ENCODE measurements at places on chromosomes 1 and 21.
A peak's percentile ranks its signal among the peaks of the same experiment; 100 is the strongest.

DNA sequence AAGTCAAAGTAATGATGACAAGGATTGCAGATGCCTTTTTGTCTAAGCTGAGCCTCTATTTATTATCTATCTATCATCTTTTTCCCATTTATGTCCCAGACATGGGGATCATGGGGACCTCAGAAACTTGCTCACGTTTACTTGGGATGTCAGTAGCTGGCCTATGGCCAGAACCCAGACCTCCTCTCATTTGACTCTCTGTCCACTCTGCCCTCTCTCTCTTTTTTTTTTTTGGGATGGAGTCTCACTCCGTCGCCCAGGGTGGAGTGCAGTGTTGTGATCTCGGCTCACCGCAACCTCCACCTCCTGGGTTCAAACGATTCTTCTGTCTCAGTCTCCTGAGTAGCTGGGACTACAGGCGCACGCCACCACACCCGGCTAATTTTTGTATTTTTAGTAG lies 3.7 kb upstream of the ID3 start:
- DNase-seq = no peak

DNA sequence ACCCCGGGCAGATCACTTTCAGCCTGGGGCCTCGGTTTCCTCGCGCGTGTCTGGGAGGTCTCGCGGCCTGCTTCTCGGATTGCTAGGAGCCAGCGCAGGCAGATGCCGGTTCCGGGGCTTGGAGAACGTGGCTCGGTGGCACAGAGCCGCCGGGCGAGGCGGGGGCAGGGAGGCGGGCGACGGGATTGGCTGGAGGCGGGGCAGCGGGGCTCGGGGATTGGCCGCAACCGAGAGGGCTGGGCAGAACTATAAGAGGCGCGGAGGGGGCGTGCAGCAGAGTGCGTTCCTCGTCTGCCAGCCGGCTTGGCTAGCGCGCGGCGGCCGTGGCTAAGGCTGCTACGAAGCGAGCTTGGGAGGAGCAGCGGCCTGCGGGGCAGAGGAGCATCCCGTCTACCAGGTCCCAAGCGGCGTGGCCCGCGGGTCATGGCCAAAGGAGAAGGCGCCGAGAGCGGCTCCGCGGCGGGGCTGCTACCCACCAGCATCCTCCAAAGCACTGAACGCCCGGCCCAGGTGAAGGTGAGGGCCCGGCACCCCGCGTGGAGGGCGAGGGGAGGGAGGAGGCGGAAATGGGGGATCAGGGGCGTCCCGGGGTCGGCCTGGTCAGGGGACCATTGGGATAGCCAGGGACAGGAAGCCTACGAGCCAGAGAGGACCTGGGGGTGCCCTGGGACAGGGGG lies at the start of gene MFSD2A:
MFSD2A (plus strand) TSS at position 276 of the 677 bp plus-strand sequence; CDS start at position 424, 148 bp downstream.
- peak; percentile 96 for DNase-seq

- DNase-seq = peak; percentile 73
Measured at GRCh38 chr1:25952841-25953401, 44.9 kb downstream of the PAFAH2 start.

- DNase-seq = no peak
Measured at GRCh38 chr1:193538680-193539079, 352.3 kb upstream of the B3GALT2 start.

DNA sequence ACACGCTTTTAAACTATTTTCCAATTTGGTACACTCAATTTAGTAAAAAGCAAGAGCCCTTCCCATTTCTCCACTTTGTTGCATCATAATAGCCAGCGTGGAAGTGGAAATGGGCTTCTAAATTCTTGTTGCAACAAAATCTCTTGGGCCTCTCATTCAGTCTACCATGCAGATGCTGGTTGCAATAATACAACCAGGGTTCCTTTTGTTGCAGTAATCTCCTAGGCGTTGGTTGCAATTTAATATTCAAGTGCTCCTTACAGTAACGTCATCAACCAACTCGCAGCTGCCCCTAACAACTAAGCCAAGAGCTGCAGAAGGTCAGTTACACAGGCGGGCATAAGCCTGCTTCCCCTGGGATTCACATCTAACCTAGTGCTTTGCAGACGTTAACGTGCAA lies 2.7 kb upstream of the HDGF start:
- peak; percentile 14 for DNase-seq

GRCh38 chr1:154148807-154149206 lies 6.1 kb downstream of the NUP210L start:
- DNase-seq = no peak

DNA sequence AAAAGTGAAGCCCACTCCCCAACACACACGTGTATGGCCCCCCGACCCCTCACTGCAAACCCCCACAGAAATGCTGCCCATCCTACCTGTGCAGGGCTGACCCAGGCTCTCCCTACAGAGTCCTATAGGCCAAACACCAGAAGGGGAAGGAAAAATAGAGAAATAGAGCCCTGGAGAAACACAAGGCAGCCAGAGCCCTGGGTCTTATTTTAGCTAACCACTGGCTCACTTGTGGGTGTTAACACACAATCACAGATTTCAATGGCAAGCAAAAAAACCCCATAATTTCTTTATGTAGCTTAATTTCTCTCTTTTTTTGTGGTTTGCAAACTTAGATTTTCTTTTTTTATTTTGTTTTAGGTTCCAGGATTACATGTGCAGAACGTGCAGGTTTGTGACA lies 989 bp upstream of the PIGR start:
- no peak for DNase-seq

GRCh38 chr1:60598041-60598910 lies 484.1 kb upstream of the NFIA start:
- no peak for DNase-seq

GRCh38 chr1:213154056-213154685 lies 103.1 kb downstream of the RPS6KC1 start:
- no peak for DNase-seq

DNA sequence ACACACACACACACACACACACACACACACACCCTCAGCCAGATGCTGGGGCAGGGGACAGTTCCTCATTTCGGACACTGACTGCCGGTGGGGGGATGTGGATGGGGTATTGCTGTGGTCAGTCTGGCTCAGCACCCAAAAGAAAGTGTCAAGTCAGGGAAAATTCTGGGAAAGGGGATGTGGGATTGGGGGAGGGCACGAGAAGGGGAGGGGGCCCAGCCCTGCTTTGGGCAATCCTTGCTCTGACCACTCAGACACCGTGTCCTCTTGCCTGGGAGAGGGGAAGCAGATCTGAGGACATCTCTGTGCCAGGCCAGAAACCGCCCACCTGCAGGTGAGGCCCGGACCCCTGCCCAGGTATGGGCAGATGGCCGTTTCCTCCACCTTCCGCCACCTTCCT lies at the start of gene C1QC:
C1QC (plus strand) TSS at position 253 of the 400 bp plus-strand sequence. CDS start 391 bp downstream, outside the sequence.
- DNase-seq = peak; percentile 69

- no peak for DNase-seq
Measured at GRCh38 chr1:30331415-30332065, 391.8 kb downstream of the MATN1 start.

GRCh38 chr1:205936311-205936710 lies 6.9 kb downstream of the SLC26A9 start:
- DNase-seq = no peak

DNA sequence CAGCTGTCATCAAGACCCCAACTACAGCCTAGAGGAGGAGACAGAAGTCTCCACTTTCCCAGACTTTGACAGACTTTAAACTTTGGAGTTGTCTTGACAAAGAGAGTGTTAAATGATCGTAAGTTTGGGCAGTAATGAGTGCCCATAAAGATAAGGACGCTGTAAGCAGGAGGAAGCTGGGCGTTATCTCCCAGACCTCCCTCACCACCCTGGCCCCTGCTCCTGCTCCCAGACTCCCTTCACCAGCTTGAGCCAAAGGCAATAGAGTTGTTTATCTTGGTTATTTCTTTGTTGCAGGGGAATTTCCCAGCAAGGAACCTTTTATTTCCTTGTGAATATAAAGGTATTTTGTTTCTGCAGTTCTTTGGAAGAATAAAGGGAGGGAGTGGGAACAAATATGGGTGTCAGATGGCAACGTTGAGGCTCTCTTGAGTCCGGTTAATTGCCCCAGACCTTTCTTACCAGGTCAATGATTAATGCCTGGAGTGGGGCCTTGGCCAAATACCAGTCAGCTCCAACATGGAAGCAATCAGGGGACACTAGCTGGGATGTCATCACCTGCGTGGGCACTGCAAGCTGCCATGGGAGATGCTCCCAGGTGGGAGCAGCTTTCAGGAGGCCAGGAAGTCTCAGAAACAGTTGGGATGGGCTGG lies 4.4 kb downstream of the PIGR start:
- DNase-seq = no peak

DNA sequence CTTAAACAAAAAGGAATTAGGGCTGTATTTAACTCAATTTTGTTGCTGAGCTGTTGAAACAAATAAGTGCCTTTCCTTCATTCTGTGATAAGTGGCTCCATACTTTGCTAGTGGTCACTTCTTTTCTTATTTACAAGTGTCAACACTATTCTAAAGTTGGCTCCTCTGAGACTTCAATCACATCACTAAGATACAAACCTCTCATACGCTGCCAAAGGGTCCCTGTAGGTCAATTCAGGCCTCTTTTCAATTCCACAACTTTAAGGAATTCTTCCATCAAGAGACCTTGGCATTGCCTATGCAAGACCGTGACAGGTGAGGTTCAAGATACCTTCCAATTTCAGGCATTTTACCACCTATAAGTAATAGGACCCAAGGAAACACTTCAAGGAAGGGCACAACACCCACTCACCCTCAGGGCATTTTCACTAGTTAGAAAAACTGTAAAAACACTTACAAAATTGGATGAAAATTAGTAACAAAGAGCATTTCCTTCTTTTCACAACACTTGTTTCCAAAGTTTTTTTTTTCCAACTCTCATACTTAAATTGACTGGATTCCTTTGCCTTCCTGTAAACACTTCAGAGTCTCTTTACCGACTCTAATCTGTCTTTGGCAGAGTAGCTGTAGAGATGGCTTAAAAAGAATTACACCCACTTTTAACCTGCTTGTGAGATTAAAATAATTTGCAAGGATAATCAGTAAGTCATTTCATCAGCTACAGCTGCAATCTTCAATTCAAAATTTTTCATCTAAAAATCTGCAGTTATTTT lies 24.5 kb downstream of the SERBP1 start:
- no peak for DNase-seq

DNA sequence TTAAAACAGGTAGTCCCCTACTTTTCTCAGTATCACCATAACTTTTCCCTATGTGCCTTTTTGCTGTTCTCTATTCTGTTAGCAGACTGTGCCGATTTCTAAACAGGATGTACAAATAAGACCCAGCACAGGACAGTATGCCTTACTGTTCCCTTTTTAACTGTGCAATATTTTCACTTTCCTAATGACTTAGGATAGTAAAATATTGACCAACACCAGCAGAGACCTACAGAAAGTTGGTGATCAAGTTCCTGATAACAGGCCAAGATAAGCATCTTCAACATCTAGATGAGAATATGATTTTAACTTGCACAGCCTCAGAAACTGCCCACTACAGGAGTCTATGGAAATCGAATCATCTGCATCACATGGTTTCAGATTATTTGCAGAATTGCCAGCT lies 42.0 kb downstream of the ADSS2 start:
- DNase-seq = no peak

DNA sequence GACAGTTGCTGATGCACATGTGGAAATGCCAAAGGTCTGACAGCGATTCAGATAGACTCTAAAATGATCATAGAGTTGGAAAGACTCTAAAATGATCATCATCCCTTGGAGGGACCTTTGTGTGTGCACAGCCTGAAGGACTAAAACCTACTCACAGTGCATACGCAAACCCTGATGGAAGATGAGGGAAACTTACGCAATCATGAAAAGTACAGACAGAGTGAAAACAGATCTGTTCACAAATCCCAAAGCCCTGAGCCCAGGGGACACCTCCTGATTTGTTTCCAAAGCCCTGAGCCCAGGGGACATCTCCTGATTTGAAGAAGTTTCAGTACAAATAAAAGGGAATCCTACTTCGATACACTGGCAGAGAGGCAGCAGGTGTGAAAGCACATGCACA lies 79.3 kb upstream of the PROX1 start:
- DNase-seq = no peak

DNA sequence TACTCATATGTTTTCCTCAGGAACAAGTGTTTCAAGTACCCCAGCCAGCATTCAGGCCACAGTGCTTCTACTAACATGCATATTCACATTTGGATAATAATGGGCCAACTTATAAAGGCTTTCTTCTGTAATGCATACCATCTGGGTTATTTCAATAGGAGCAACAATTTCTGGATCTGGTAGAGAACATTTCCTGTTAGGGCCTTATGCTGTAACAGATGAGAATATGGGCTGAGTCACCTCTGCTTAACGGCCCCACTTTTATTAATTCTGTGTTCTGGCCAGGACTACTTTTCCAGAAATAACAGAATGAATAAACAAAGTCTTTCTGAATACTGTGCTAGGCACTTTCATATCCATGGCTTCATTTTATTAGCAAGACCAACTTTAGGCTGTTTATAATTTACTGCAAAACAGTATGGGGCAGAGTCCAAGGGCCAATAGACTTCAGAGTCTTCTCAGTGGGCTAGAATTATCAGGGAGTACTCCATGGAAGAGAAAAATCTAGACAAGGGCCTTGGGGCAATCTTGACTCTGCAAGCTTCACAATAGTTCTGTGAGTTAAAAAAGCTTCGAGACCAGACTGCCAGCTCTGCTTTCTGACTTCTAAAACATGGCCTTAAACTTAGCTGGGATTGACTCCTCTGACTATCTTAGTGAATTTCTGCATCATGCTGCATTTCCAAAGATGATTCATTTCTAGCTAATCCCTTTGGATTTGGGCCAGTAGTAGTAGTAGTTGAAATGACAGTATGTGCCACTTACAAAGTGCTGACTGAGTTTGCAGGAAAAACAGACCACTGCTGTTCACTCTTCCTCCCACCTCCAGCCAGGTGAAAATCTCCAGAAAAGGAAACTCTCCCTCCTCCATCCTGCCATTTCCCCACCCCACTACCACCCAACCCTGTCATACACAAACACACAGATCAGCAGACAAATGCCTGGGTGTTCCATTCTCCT lies 8.2 kb upstream of the SSX2IP start:
- no peak for DNase-seq

DNA sequence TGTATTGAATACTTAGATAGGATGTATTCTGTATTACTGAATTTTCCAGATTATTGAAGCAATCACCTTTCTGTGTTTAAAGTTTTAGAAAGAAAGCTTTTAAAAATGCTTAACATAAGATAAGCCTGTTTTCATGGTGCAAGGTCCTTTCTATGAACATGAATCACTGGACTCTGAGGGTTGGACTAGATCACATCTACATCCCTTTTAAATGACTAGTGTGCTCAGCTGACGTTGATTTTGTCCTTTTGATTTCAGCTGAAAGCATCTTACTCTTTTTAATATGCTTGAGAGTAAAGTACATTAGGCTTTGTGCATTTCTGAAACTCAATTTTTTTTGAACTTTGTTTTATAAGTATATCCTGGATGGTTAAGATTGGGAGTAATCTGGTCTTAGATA lies 16.2 kb downstream of the MIER1 start:
- no peak for DNase-seq

GRCh38 chr1:15426492-15427279 lies 11.6 kb upstream of the CTRC start:
- DNase-seq = no peak

GRCh38 chr1:228000416-228000815 lies 6.4 kb upstream of the WNT3A start:
- no peak for DNase-seq

DNA sequence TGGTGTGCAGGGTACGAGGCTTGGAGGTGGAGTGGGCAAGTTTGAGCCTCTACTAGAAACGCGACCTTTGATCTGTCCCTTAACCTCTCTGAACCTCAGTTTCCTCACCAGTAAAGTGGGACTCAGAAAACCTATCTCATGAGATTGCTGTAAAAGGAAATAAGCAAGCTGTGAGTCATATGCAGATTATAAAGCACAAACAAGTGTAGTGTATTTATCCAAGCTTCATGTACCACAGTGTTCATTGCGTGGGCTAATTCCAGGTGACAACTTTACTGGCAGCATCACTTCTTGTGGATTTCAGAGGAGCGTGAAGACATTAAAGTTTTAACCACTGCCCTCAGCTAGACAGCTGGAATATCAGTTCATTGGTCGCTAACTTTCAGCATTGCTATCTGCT lies 44.4 kb downstream of the ZNF697 start:
- no peak for DNase-seq

Data from Right ventricle myocardium superior (tissue), 1 donor.